ENCODE measurements at places on chromosomes 2 and 18. TPM values are rescaled to one million over a fixed set of nuclear protein-coding genes. Genes with fewer than 3 reads are reported as not detected.

- DNase-seq, result no peak
These were observed 23.0 kb upstream of the CEP68 start for GRCh38 chr2:65033178-65033577.

DNA sequence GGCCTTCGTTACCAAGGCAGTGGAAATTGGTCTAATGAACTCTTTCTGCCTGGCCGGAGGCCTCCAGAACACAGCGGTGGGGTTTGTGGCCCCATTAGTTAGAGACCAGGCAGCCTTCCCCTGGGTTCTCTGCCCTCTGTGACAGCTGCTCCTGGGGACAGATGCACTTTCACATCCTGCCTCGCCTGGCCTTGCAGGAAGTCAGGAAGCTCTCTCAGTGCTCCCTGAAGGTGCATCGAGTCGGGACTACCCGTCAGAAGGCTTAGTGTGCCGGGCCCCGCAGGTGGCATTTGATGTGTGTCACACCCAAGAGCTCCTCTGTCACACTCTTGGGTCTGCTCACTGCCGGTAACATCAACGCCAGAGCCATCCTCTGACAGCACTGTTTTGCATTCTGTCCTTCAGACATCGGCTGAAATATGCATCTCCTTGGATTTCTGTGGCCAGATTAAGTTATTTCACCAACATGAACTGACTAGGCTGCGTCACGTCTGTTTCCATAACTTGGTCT lies 158.3 kb downstream of the LDLRAD4 start:
- DNase-seq, result peak; percentile 58

MAB21L4 gene
- not detected for total RNA-seq

DNA sequence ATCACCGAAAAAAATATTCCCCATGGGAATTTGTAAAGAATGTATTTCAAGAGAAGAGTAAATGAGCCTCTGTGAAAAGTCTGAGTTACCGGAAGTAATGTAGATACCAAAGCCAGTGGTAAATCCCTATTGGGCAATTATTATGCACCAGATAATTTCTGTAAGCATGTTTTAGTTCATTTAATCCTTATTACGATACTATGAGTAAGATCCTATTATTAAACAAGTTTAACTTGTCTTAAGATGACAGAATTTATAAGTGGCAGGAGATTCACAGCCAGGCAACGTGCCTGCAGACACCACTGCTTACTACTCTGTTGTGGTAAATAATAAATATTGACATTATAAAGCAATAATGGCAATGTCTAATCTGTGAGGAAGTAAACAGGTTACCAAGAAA lies 280.8 kb upstream of the RGPD4 start:
- no peak for DNase-seq

ATAD2B gene
- total RNA-seq, result 36.2 TPM

- DNase-seq, result no peak
These were observed 36.7 kb downstream of the INHBB start for GRCh38 chr2:120382541-120383144.

DNA sequence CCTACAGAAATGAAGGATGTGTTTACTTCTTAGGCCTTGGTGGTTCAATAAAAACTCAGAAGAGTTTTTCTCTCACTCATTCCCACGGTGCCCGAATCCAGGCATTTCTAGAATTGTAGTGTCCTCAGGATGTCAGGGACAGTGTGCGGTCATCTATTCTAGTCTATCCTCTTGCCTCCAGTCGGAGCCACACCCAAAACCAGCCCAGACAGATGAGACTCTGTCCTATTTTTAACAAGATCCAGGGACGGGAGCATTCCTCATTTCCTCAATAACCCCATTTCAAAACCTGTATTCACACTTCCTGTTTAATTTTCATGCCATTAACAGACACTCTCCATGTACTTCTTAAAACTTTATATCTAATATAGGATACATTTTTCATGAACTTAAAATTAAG lies 11.6 kb upstream of the RBMS1 start:
- no peak for DNase-seq

DNA sequence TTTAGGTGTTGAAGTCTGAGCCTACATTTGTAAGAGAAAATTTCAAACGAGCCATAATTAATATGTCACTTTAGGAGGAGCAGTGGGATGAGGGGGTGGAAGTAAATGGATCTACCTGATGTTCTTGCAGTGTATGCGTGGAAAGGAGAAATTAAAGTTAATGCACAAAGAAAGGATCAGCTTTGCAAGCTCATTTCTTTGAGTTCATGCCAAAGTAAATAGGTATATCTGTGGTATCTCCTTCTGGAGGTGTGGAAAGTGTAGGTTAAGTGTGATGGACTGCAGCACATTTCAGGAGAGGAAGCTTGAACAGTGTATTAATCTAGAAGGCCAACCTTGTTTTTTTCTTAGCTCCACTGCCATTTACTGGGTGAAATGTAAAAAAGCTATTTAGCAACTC lies 307.5 kb upstream of the ZEB2 start:
- no peak for DNase-seq

- DNase-seq, result no peak
These were observed 210.0 kb upstream of the ACVR2A start for GRCh38 chr2:147634826-147635225.

MAL gene
- 1.2 TPM for total RNA-seq

ALLC gene
- total RNA-seq, result not detected

TXNDC2 gene
- not detected for total RNA-seq

AOX1 gene
- total RNA-seq, result 0.26 TPM

GLI2 gene
- 0.38 TPM for total RNA-seq

Data from natural killer cell treated with Interleukin-12 subunit alpha and Interleukin-12 subunit beta and Interleukin-15 and Interleukin-18, amount 100 ng/mL, for 72 hours (primary cell).